ENCODE measurements at places on chromosomes 1 and 21.

- no peak for DNase-seq
Measured at GRCh38 chr1:187074445-187075048, 245.8 kb downstream of the PLA2G4A start.

- DNase-seq: no peak
Measured at GRCh38 chr1:150021191-150021694, 10.7 kb upstream of the OTUD7B start.

- no peak for DNase-seq
Measured at GRCh38 chr21:42469272-42469671, 26.8 kb downstream of the RSPH1 start.

DNA sequence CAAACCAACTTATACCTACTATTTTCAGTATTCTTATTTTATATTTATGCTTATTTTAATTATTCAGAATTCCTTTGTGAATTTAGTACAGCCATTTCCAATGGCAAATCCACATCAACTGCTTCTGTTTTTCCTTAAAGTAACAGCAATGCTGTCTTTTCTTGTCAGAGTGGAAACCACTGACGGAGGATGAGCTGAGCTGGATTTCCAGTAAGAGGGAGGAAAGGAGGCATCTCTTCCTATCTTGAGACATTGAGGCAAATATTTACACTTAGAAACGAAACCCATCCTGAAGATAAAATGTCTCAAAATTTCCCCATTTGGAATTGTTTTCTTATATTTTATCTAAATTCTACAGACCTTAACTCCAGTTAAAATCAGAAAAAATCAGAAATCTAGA is 66.1 kb upstream of the SLC44A3 start:
- DNase-seq: no peak
